ENCODE measurements at places on chromosomes 4 and X.

DNA sequence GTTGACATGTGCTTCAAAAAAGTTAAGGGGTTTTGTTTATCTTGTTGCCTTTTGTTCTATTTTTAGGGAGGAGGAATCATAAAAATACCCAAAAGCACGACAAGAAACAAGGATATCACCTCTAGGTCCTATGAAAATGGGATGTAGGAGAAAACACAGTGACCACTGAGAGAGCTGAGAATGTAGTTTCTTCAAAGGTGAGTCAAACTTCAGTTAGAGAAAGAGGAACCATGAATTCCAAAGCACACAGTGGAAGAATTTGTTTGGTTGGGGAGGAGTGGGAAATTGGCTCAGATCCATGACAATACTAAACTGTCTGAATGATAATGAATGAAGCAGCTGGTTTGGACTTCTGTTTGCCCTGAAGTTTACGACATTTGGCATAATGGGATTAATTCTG, 19.1 kb upstream of the FRYL start:
- DNase-seq: no peak

DNA sequence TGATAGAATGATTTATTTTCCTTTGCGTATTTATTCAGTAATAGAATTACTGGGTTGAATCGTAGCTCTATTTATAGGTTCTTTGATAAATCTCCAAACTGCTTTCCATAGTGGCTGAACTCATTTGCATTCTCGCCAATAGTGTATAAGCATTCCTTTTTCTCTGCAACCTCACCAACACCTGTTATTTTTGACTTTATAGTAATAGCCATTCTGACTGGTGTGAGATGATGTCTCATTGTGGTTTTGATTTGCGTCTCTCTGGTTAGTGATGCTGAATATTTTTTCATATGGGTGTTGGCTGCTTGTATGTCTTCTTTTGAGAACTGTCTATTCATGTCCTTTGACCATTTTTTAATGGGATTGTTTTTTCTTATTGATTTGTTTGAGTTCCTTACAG, 160.7 kb downstream of the MID1IP1 start:
- no peak for DNase-seq

DNA sequence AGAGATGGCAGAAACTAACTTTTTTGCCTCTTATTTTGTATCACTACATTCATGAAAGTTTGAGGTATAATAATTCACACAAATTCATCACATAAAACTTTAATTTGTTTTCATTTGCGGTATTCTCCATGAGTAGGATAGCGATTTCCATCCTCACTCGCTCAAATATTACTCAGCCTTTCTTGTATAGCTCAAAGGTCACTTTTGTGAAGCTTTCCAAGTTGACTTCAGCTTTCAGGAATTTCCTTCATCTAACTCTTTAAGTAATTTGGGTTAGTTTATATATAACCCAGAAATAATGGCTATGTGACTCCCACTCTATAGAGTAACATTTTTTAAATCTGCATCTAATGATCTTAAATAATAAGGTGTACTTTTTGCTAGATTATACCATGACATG, 314.4 kb downstream of the IL1RAPL1 start:
- DNase-seq: no peak

- no peak for DNase-seq
These were observed 41.4 kb upstream of the RBPJ start for GRCh38 chr4:26279446-26279845.

Measured in anterior cingulate cortex (tissue), 58 donors.